ENCODE measurements at places on chromosomes 2 and 18.

GRCh38 chr18:58859907-58860306, 4.8 kb upstream of the ZNF532 start:
- DNase-seq, result no peak

GRCh38 chr2:134086594-134087219, 167.2 kb upstream of the MGAT5 start:
- no peak for DNase-seq

DNA sequence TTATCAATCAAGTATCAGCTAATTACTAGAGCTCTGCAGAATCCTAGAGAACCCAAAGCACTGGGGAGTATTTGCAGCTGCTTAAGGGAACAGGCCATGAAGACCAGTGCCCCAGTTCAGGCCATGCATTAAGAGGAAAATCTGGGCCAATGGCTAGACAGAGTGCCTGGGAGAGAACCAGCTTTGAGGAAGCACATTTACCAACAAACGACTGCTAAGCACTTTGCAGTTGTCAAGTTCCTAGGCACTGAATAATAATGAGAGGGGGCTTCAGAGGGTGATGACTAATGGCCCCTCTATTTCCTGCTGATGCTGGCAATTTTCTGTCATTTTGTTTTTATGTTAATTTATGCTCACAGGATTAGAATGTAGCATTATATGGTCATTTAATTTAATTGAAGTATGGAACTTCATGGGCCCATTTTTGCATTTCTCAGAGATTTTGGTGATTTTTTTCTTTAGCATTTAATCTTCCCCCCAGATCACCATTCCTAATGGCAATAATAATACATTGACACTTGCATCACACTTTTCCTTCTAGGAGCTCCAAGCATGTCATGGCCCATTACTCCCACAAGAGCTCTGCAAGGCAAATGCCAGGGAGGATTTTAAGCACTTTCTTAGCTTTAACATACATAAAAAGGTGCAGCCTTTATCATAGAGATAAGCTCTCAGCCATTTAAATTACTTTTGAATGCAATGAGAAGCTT, 147.7 kb upstream of the SPATS2L start:
- DNase-seq, result no peak

DNA sequence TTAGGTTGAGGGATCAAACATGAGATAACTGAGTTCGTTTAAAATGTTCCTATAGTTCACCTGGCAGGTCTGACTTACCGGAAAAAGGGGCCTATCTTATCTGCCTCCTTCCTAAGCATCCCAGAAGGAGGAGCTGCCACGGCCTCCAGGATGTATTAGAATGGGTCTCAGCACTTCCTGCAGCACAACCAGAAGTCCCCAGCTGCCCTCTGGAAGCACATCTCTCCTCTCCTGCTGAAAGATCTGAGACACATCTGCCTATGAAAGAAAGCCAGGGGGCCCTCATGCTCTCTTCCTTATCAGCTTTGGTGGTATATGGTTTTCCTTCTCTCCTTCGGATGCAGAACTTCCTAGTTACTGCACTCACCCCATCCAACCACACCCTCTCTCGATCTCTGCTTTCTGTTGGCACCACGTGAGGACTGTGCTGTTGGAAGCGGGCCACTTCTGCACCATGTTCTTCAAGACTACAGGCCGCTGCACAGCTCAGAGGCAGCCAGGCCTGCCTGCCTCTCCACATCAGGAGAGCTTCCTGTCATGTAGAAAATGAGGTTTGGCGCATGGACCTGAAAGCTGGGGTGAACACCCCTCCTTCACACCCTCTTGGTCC, 6.5 kb downstream of the IGFBP5 start:
- no peak for DNase-seq

- no peak for DNase-seq
Observed at GRCh38 chr2:37361216-37361815, 16.9 kb downstream of the QPCT start.
